PC-3 (cell line): ENCODE measurements at places on chromosomes 3 and 15. TPM values are rescaled to one million over a fixed set of nuclear protein-coding genes. Genes with fewer than 3 reads are reported as not detected.
A peak's percentile ranks its signal among the peaks of the same experiment; 100 is the strongest.

DNA sequence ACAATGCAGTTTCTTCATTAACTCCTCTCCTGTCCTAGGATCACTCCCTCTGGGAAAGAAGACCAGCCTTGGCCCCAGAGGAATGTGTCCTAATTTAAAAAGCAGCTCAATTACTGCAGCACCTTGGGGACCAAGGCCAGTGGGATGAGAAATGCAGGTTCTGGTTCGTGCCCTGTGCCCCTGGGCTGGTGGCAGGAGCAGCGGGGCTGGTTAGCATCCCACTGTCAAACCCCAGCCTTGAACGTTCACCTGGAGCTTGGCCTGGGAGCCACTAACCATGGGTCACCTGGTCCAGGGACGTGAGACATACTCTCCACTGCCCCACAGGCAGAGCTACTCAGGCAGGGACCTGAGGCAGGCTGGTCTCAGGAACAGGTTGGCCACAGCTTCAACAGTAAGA, 8.4 kb upstream of the RTP3 start:
- H3K4me1 ChIP-seq = peaks cover 14% of the 10 kb centered on the region
- H3K4me3 ChIP-seq = no peak overlapping the region
- H3K27ac ChIP-seq = no peak overlapping the region

DNA sequence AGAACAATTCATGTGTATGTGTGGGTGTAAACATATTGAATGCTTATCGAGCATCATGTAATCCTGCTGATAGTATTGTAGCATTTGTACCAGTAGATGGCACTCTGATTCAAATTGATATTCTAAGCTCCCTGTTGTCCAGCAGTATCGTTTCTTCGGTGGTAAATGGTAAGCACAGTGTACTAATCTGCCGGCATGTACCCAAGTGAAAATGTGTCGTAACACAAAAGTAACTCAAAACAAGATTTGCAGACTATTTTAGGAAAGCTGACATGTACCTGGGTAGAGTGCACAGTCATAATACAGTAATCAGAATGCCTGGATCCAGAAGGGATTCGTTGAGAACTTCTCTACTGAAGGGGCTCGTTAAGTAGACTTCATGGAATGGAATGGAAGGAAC, 31.7 kb upstream of the MNS1 start:
- no peak overlapping the region for H3K27ac ChIP-seq
- no peaks in the 10 kb centered on the region for H3K36me3 ChIP-seq
- peak; percentile 73 for DNase-seq
- peaks cover 23% of the 10 kb centered on the region; the same call in 1 of the 2 replicates for H3K4me1 ChIP-seq
- H3K27me3 ChIP-seq = no peaks in the 10 kb centered on the region

DNA sequence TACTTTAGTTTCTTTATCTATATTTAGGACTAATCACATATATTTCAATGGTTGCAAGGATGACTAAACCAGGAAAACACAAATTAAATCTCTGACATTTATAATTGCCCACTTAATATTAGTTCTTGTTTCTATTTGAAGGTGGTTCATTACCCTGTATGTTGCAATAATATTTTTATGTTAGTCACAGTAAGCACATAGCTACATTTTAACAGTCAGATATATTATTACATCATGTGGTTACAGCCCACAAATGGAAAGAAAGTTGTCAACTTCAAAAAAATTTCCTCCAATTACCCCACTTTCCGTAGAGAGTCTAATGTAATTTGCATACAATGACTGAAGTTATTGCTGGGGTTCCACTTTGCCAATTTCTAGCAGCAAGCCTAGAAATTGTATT, 114.6 kb downstream of the TUSC7 start:
- no peak for DNase-seq
- no peaks in the 10 kb centered on the region for H3K27me3 ChIP-seq
- no peaks in the 10 kb centered on the region for H3K4me1 ChIP-seq
- no peaks in the 10 kb centered on the region for H3K36me3 ChIP-seq
- no peak overlapping the region for H3K27ac ChIP-seq

GRCh38 chr3:32180141-32180784, 58.2 kb upstream of the CMTM8 start:
- no peak overlapping the region for H3K27ac ChIP-seq
- H3K4me1 ChIP-seq = peaks cover 9% of the 10 kb centered on the region; the same call in 1 of the 2 replicates
- DNase-seq = no peak
- no peaks in the 10 kb centered on the region for H3K27me3 ChIP-seq
- no peak overlapping the region for H3K4me3 ChIP-seq

CMTM8 gene
- 1.4 and 5.2 TPM in 2 replicates for total RNA-seq
